ENCODE measurements at places on chromosomes 2 and 18.

DNA sequence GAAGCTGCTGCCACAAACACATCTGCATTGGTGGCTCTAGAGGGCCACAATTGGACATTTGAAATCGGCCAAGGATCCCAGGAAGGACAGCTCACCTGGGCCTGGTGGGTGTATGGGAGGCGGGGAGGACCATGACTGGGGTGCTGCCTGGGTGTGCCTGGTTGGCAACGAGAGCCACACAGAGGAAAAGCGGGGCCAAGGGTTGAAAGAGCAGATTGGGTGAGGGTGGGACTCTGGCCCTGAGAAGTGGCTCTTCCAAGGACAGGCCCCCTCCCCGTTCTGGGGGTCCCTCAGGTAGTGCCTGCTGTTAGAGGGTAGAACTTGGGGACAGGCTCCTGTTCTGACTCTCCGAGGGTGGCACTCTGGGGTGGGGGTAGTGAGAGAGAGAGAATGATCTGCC, 102.9 kb downstream of the CLIP4 start:
- no peak for DNase-seq

DNA sequence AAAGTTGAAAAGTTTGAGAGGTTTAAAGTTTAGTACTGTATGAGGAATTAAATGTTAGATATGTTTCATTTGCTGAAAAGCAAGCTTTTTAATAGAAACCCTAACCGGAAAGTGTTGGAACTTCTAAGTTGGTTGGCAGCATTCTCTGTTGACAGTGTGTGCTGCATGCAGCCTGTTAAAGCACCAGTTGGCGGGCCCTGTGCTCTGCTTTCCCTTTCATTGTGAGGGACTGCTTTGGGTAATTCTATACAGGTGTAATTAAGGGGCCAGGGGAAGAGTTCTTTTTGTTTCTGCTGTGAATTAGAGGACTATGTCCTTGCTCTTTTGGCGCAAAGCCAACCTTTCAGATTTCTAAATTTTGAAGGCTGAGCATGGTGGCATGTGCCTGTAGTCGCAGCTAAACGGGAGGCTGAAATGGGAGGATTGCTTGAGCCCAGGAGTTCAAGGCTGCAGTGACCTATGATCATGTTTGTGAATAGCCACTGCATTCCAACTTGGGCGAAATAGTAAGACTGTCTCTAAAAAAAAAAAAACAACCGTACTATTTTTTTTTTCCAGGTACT, 20.1 kb downstream of the PLEKHB2 start:
- DNase-seq, result no peak

DNA sequence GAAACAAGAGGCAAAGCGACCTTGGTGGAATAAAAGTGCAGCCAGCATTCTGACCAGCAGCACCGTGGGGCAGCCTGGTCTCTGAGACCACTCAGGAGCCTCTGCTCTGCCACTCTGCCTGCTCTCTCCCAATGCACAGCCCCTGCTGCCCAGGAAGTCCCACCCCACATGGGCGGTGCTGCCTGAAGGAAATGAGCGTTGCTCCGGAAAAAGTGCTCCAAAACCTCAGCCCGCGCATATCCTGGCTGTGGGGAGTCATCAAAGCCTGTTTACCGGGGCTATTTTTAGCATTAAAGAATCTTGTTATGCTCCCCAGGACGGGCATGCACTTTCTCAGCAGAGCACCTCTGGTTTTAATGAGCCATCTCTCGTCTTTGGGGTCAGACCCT, 54.5 kb downstream of the EPAS1 start:
- DNase-seq, result no peak

- no peak for DNase-seq
Observed at GRCh38 chr2:176494949-176495353, 225.7 kb downstream of the MTX2 start.

DNA sequence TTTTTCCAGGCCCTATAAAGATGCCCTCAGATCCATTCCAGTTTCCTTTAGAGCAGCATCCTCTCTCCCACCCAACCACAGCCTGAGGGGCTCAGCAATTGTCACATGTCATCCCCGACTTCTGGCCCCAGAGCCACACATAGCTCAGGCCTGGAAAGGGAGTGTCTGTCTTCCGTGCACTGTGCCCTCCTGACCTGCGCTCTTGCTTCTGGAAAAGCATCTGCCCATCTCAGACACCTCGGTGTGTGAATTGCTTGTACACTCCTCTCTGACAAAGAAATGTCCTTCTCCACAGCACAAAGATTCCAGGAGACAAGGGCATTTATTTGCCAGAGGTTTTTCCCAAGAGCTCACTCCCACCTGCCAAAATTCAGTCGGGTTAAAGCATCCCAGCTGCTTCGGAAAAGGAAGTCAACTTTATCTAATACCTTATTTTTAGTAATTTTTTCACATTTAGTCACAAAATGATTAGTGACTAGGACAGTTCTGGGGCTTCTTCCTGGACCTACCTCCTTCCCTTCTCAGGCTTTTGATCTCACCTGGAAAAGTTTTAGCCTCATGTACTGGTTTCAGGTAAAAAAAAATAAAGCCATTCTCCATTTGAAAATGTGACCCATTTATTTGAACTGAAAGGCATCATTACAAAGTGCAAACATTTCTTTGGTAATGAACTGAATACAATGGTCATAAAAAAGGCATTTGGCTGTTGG, 112.9 kb downstream of the PXDN start:
- DNase-seq, result no peak

GRCh38 chr2:68564426-68564825, 79.0 kb upstream of the PROKR1 start:
- DNase-seq, result no peak

- DNase-seq, result no peak
Observed at GRCh38 chr2:37377187-37377532, 32.7 kb downstream of the QPCT start.

DNA sequence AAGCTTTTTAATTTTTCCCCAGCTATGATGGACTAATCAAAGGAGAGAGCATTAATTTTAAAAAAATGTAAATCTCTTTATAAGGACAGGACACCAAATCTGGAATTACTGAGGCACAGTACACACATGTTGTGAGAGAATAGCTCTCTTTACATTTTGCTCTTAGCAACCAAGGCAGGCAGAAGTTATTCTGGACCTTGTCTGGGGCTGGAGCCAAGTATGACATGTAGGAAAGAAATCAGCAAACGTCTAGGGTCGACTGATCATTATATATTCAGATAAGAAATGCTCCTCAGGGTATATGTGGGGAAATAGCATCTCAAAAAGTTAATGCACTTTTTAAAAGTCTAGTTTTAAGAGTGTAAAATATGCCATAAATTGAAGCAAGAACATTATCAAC, 1330.0 kb upstream of the CELF4 start:
- DNase-seq, result no peak

- DNase-seq, result no peak
Observed at GRCh38 chr18:22113144-22113844, 56.1 kb upstream of the GATA6 start.

DNA sequence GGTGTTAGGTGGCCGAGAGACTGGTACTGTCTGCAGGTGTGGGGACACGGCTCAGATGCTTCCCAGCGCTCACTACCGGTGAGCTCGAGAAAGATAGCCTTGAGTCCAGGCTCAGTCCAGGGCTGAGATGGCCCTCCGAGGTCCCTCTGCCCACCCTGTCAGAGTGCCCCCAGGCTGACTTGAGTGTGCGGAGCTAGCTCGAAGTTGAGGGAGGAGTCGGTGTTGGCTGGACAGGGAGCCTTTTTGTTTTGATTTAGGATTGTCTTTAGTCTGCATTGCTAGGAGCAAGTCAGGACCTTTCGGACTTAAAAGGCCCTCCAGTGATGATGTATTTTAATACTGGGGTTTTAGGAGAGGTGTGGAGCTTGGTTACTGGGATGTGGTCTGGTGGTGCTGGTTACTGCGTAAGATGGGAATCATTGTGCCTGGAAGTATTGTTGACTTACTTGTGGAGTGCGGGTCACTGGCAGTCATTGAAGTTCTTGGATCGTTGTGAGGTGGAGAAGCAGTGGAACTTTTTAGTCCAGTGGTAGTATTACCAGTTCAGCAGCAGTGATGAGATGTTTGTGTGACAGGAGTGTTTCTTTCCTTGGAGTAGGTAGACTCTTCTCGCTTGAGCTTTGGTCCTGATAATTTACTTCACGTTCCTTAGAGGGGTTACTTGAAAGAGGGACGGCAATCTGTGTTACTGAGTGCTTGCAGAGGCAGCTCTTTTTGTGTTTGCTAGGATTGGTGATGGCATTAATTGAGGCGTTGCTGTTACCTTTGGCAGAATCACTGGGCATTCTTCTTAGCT, 633 bp downstream of the KIAA1328 start:
- no peak for DNase-seq

Data from SK-N-MC (cell line).